ENCODE measurements at places on chromosomes 7 and 10. TPM values are rescaled to one million over a fixed set of nuclear protein-coding genes. Genes with fewer than 3 reads are reported as not detected.

Gene CAPZA2
- total RNA-seq, result 81.0 TPM

DNA sequence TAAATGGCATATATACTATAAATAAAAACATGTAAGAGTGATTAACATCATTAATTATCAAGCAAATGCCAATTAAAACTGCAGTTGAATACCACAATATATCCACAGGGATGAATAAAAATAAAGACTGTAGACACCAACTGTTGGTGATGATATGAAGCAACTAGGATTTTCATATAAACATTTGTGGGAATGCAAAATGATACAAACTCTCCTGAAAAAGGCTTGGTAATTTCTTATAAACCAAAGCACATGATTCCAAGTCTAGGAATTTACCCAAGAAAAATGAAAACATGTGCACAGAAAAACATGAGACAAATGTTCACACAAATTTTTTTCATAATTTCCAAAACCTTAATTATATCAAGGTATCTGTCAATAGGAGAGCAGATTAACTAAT lies 448.1 kb downstream of the ETV1 start:
- H3K36me3 ChIP-seq, result no peaks in the 10 kb centered on the region
- DNase-seq, result no peak
- H3K4me3 ChIP-seq, result no peak overlapping the region
- H3K27me3 ChIP-seq, result no peaks in the 10 kb centered on the region
- H3K4me1 ChIP-seq, result peaks cover 5% of the 10 kb centered on the region

DNA sequence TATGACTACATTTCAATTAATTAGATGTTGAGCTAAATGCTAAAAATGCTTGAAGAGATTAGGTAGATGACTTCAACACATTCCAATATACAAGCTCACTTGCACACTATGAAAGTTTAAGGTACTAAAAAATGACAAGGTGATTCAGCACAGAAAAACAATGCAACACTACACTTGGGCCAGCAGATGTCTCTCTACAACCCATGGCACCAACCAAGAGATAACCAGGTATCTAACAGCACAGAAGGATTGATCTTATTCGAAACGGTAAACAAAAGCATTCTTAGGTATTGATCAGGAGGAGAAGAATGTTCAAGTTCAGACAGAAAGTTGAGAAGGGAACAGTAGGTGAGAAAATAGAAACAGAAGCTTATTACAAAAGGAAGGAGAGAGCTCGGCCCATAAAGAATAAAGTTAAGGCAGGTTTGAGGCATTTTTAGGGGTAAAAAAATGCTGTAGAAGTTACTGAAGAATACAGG lies 248.2 kb upstream of the KLF14 start:
- DNase-seq, result no peak
- H3K4me1 ChIP-seq, result peaks cover 39% of the 10 kb centered on the region
- no peaks in the 10 kb centered on the region for H3K27me3 ChIP-seq
- no peak overlapping the region for H3K27ac ChIP-seq
- H3K4me3 ChIP-seq, result no peak overlapping the region

GRCh38 chr7:4241791-4242190 lies 440.3 kb upstream of the FOXK1 start:
- H3K36me3 ChIP-seq, result no peaks in the 10 kb centered on the region
- H3K27me3 ChIP-seq, result peaks cover 18% of the 10 kb centered on the region
- H3K4me1 ChIP-seq, result peaks cover 8% of the 10 kb centered on the region
- H3K4me3 ChIP-seq, result no peak overlapping the region
- H3K27ac ChIP-seq, result no peak overlapping the region

DNA sequence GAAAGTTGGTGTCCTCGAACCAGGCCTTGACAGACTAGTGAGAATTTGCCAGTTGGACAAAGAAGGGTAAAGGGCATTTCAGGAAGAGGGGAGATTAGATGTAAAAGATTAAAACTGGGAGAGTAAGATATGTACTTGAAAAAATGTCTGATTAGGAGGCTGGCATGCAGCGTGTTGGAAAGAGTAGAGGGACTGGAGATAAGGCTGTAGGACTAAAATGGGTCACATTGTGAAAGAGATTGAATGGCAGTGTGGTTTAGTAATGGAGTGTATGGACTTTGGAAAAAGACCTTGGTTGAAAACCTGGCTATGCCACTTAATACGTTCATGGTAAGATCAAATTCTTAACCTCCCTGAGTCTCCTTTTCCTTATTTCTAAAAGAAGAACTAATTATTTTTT lies 14.1 kb downstream of the CREM start:
- DNase-seq, result no peak
- no peak overlapping the region for H3K27ac ChIP-seq
- H3K4me1 ChIP-seq, result peaks cover 16% of the 10 kb centered on the region
- H3K4me3 ChIP-seq, result no peak overlapping the region
- no peaks in the 10 kb centered on the region for H3K27me3 ChIP-seq
- H3K36me3 ChIP-seq, result peaks cover 5% of the 10 kb centered on the region

DNA sequence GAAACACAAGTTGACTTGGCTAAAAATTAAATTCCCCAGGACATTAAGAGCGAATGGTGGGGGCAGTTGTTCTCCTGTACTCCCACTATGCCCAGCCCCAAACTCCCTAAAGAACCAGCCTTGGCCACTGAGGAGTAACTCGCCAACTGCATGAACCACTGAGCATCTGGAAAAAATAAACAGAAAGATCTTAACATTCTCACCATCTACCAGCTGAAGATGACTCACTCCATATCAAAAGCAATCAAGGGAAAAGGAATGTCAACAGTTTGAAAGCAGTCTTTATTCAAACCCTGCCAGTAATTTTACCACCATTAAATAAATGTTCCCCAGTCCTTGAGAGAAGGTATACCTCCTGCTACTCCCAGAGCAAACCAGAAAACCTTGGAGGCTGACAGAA lies 45.4 kb downstream of the CTTNBP2 start:
- no peaks in the 10 kb centered on the region for H3K36me3 ChIP-seq
- no peak overlapping the region for H3K27ac ChIP-seq
- H3K4me1 ChIP-seq, result no peaks in the 10 kb centered on the region
- no peak overlapping the region for H3K4me3 ChIP-seq

DNA sequence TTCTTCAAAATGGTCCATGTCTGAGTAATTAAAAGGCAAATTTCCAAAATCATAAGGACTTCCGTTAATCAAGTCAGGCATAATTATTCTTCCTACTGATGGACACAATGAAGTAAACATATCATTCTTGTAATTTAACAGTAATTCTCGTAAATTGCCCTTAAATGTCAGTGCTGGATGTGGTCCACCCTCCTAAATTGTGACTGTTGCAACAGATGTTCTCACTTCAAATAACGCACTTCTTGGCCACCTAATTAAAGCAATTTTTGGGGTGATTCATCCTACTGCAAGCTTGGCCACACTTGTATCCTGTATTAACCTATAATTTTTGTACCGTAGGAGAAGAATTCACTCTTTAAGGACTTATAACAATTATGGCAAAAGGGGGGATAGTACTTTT lies 1.9 kb downstream of the COL1A2 start:
- H3K27ac ChIP-seq, result no peak overlapping the region
- DNase-seq, result no peak
- H3K4me1 ChIP-seq, result peaks cover 7% of the 10 kb centered on the region
- H3K36me3 ChIP-seq, result peaks cover 3% of the 10 kb centered on the region
- no peak overlapping the region for H3K4me3 ChIP-seq
- peaks cover 48% of the 10 kb centered on the region for H3K27me3 ChIP-seq

GRCh38 chr7:108054537-108054936 lies 51.6 kb upstream of the LAMB1 start:
- H3K27ac ChIP-seq, result no peak overlapping the region
- no peak overlapping the region for H3K4me3 ChIP-seq
- no peaks in the 10 kb centered on the region for H3K36me3 ChIP-seq
- peaks cover 2% of the 10 kb centered on the region for H3K4me1 ChIP-seq

DNA sequence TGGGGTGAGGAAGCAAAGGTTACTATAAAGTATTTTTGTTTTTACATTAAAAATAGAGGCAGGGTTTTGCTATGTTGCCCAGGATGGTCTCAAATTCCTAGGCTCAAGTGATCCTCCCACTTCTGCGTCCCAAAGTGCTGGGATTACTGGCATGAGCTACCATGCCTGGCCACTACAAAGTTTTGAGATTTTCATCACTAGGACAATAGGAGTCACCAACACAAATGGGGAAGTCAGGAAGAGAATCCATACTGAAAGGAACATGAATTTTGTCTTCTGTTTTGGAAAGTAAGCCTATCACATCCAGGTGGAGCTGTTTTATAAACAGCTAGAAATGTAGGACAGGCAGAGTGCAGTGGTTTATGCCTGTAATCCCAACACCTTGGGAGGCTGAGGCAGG lies 20.0 kb upstream of the CAPZA2 start:
- H3K4me1 ChIP-seq, result peaks cover 9% of the 10 kb centered on the region
- peaks cover 44% of the 10 kb centered on the region for H3K27me3 ChIP-seq
- peaks cover 2% of the 10 kb centered on the region for H3K36me3 ChIP-seq
- no peak for DNase-seq
- no peak overlapping the region for H3K27ac ChIP-seq
- H3K4me3 ChIP-seq, result no peak overlapping the region

All from T-helper 17 cell (primary cell).